ENCODE measurements at places on chromosomes 5 and 9.

- DNase-seq = no peak
Measured at GRCh38 chr9:95025213-95026147, 292.0 kb downstream of the FANCC start.

GRCh38 chr9:120914953-120915352, 11.6 kb downstream of the TRAF1 start:
- DNase-seq = no peak

DNA sequence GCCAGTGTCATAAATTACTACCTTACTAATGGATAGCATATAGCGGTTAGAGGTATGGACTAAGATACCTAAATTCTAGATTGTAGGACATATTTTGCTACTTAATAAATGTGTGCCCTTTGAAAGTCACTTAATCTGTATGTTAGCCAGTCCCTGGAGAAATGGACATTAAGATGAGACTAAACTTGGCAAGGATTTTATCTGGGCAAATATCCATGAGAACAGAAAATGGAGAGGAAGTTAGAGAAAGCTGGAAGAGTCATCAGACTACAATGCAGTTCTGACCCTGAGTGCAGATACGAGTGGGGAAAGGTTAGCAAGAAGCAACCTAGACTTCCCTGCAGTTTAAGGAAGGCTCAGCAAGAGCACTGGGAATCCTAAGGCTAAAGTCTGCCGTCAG, 33.0 kb downstream of the TBCA start:
- DNase-seq = no peak

DNA sequence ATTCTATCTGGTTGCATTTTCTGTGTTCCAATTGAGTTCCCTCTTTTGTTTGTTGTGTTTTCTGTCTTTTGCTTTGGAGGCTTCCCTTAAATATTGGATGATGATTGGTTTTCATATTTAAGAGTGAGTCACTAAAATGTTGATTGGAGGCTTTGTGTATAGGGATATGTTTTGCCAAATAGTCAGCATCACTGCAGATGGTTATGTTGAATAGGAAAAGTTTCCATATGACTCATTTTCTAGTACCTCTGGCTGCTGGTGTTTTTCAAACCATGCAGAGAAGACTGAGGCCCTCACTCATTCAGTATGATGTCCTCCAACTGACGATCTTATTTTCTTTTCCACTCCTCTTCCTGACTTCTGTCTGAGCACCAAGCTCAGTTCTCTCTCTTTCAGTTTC, 1290.0 kb downstream of the EFNA5 start:
- no peak for DNase-seq

- DNase-seq = peak; percentile 28
Measured at GRCh38 chr9:69036309-69036708, 757 bp downstream of the FXN start.

DNA sequence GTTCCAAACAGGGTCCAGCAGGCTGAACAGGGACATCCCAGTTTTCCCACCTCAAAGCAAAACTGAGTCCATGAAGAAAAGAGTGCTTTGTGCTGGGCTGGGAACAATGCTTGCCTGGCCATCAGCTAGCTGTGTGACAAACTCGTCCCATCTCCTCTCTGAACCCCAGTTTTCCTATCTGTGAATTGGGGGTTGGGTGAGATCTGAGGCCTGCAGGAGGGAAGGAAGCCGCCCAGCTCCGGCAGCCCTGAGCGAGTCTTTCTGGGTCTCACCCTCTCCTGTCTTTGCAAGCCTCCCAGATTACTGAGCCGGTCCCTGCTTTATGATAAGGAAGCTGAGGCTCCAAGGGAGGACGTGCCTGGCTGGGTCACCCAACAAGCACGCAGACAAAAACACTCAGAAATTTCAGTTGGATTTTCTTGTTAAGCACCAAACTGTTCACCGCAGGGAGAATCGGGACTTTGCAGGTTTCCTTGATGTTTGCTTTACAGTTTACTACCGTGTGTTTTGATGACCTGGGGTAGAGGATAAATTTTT, 82.6 kb upstream of the LMX1B start:
- DNase-seq = no peak

DNA sequence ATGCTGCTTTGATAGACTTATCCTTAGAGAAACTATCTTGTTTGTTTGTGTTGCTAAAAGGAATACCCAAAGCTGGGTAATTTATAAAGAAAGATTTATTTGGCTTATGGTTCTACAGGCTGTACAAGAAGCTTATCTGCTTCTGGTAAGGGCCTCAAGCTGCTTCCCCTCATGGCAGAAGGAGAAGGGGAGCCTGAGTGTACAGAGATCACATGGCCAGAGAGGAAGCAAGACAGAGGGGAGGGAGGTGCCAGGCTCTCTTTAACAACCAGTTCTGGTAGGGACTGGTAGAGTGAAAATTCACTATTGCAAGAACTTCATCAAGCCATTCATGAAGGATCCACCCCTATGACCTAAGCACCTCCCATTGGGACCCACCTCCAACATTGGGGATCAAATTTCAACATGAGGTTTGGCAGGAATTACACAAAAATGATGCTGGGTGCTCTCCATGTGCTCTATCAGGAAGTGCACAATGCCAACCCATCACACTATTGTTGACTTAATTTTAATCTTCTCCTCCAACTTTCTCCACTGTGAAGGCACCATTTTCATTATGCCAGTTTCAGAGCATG, 115.1 kb upstream of the SHB start:
- no peak for DNase-seq

- DNase-seq = no peak
Measured at GRCh38 chr5:146697211-146697610, 181.2 kb upstream of the GPR151 start.

GRCh38 chr9:137252555-137253506, 1.7 kb downstream of the STPG3 start:
- no peak for DNase-seq

DNA sequence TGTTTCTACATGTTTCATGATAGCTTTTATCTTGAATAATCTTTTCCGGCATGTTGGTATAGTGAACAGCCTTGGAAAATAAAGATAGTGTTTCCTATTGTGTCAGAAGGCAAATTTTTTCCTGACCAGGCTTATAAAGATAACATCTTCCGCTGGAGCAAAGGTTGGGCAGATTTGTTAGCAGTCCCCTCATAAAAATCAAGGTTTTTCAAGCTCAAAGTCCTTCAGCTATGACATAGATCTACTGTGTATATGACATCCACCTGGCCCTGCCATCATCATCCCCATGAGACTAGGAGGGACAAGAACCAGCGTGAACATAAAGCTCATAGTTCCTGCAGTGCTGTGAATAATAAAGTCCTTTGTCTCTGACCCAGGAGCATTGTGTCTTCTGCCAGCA, 30.4 kb upstream of the OTULINL start:
- DNase-seq = no peak

- DNase-seq = no peak
Measured at GRCh38 chr5:102453716-102454115, 45.1 kb downstream of the SLCO6A1 start.

GRCh38 chr5:169778622-169779596, 141.8 kb downstream of the DOCK2 start:
- no peak for DNase-seq
